ENCODE measurements at places on chromosomes 7 and 10.

DNA sequence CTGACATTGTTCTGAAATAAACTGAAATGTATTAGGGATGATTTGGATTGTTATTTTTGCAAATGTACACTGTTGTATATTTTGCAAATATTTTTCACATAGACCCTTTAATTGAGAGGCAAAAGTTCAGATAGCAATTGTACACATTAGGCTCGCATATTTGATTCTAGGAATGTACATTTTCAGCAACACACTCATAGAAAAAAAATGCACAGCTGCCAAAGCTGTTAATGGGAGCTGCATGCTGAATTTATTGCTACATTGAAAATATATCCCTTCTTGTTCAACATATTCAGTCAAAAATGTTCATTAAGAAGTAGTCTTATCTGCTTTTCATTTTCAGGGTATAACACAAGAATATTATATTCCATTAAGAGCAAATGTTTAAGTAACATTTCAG is 512.9 kb downstream of the ATRNL1 start:
- DNase-seq, result no peak

GRCh38 chr7:24227603-24228359 is 56.2 kb upstream of the NPY start:
- DNase-seq, result no peak

DNA sequence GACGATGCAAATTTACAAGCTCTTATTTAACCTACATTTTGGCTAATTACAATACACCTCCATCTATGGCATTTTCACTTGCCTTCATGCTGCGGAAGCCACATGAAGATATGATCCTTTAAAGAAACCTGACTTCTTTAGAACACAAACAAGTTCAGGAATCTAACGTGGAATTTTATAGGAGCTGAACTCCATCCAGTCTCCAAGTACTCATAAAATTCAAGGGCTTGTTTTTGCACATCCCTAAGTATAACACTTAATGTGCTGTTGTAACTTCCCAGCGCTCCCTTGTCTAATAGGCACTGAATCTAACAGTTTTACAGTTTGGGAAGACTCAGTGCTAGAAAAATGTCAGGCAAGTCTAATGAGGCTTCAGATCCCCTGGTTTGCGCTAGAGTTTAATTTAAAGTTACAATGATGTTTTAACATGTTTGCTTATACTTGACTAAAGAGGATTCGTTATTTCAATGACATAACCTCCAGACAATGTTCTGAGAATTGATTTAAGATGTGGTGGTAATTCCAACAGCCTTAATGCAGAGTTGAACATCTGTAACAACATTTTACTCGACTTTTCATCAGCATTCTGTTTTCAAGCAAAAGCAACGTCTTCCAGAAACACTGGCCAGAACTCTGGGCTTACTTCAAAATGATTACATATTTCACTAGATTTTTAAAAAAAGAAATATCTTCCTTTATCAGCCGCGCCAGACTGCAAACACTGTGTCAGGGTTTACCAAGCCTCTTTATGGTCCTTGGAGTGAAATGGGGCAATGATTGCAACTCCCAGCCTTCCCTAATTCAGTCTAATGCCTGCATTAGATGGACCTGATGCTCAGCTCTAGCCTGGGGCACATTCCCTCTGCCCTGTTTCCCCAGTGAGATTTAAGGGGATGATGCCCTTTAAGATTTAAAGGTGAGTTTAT is 664.3 kb downstream of the KCNMA1 start:
- no peak for DNase-seq

GRCh38 chr10:36606234-36606839 is 519.1 kb upstream of the ANKRD30A start:
- no peak for DNase-seq

GRCh38 chr7:128838981-128839731 is 8.9 kb downstream of the FLNC start:
- DNase-seq, result no peak

DNA sequence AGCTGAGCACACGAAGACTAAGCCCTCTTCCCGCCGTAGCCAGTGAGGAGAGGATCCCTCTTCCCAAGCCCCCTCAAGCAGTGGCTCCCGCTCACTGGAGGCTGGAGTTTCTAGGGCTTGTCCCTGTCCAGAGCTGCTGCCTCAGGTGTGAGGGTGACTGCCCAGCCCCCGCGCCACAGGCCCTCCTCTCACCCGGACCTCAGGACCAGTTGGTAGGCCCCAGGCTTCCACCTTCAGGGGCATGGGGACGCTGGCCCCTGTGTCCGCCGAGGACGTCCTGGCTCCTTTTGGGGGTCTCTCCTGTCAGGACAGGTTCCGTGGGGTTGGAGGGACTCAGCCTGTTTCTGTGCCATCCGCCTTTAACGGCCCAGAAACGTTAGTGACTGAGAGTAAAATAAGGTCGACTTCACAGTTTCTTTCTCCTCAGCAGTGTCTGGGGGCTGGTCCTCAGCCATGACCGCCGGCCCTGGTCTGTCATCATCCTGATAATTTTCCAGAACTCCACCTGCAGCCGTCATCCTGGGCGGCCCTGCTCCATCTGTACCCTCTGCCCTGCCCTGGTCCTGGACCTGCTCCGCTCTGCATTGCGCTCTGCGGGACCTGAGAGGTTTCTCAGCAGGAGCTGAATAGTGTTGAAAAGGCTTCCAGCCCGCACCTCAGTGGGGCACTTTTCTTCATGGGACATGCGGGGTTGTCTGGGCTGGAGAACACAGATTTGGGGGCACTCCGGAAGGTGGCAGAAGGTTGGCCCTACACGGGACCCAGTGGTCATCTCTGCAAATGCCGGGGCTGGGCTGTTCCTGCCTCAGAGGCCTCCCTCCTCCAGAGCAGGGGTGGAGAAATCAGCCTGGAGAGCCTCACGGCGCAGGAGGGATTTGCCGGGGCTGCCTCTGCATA is 36.0 kb upstream of the FAM20C start:
- no peak for DNase-seq

DNA sequence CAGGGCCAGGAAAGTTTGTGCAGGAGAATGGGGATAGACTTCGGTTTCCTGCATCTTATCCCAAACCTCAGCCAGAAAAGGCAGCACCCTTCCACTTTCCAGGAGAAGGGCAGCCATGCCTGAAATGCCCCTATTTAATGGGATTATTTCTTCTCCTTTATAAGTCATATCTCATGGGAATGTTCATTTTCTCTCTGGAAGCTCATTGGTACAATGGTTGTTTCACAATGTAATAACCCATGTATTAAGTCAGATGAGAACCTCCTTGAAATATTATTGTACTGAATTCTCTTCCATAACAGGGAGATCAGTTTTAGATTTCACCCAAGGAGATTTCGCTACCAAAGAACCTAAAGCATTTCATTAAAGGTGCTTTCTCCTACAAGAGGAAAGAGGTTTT is 457.5 kb downstream of the KCNMA1 start:
- no peak for DNase-seq

- DNase-seq, result no peak
Measured at GRCh38 chr7:128899392-128899791, 11.1 kb downstream of the KCP start.

DNA sequence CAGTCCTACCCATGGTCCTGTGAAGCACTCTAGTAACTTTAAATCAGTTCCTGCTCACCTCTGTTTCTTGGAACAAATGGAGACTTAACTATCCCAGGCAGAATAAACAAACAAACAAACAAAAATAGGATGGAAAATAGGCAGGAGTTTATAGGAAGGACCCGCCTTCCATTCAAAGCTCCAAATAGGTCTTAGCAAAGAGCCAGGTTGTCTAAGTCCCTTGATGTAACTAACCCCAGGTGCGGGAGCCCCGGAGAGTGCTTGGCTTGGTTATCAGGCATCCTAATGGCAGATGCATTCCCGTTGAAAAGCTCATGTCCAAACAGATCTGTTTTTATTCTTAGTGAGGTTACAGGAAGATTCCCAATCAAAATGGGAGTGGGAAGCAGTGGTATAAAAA is 2.2 kb downstream of the IFIT2 start:
- DNase-seq, result no peak

DNA sequence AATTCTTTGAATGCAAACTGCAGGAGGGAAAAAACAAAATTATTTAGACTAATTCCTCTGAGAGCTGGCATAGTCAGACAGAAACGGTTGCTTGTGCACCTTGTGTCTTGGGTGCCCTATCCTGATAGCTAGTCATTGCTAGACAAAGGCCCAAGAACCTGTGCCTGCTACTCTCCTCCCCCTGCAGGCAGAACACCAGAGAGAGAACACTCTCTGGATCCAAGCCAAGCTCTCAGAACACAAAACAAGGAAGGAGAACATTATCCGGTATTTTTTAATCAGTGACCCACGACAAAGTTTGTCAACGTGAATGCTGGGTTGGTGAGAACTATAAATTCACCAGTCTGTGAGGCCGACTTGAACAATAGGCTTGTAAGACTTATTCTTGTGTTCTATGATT is 18.8 kb upstream of the PPP1R9A start:
- no peak for DNase-seq

- no peak for DNase-seq
Measured at GRCh38 chr7:117011419-117012260, 58.3 kb downstream of the ST7 start.

DNA sequence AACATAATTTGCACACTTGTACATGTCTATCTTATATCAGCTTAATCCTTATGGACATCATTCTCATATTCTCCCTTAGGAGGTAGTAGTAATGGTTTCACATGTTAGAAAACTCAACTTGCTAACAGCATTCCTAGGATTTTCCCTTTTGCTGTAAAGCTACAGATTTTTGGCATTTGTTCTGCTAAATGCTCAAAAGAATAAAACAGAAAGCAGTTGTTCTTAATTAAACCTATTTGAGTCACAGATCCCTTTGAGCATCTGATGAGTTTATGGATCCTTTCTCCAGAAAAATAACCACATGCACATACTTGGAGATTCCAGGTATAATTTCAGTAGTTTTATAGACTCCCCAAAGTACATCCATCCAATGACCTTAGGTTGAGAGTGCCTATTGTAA is 122.9 kb upstream of the BET1 start:
- no peak for DNase-seq

DNA sequence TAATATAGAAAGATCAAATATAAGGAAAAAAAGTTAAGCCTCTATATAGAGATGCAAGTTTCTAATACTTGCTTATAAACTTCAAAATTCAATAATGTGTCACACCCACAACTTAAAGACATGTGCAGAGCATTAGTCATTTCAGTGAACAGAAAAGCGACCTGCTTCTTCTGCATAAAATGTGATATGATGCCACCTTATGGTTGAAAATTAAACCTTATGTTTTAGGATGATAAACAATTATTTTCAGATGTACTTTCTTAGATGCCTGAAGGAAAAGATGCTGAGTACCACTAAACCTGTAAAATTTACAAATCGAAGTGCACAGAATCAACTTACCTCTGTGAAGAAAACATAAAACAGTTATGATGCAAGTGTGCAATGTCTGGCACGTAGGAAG is 96.0 kb downstream of the MTERF1 start:
- no peak for DNase-seq
